T-helper 1 cell (primary cell): ENCODE measurements at places on chromosomes 2 and 18.

DNA sequence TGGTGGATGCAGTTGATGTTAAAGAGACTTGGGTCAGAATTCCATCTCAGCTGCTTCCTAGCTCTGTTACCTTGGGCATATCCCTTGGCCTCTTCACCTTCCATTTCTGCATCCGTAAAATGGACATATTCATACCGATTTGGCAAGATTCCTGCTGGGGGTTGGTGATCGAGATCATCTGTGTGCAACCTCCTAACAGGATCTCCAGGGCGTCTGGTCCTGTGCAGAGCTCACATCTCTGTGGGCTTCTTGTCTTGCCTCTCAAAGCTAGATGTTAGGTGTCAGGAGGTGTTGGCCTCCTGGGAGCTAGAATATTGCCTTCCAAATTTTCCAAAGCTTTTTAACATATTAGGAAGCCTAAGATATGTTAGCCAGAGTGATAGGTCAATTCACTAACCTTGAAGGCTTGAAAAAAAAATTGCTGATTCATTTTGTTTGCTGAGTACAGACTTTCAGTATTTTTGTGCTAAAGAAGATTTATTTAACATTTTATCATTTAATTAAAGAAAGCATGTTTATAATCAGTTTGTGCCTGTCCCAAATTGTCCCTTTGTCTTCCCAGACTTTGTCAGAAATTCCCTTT is 69.7 kb upstream of the ZNF516 start:
- DNase-seq = no peak

DNA sequence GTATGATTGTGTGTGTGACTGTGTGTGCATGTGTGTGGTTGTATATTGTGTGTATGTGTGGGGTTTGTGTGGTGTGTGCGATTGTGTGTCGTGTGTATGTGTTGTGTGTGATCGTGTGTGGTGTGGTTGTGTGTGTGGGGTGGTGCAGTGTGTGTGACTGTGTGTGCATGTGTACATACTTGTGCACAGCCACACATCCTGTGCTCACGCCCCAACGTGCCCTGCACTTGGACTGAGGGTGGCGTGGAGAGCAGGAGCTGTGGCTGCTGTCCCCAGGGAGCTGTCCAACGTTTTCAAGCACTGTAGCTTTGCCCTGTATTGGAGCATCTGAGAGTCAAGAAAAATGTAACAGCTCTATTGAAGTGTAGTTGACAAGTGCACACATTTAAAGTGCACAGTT is 243.2 kb upstream of the HDAC4 start:
- peak; percentile 36 for DNase-seq

GRCh38 chr2:120670771-120671480 is 64.7 kb upstream of the GLI2 start:
- no peak for DNase-seq

- no peak for DNase-seq
Observed at GRCh38 chr2:197085665-197086064, 159.2 kb upstream of the PGAP1 start.

GRCh38 chr2:64866797-64867196 is 122.4 kb upstream of the SLC1A4 start:
- no peak for DNase-seq

DNA sequence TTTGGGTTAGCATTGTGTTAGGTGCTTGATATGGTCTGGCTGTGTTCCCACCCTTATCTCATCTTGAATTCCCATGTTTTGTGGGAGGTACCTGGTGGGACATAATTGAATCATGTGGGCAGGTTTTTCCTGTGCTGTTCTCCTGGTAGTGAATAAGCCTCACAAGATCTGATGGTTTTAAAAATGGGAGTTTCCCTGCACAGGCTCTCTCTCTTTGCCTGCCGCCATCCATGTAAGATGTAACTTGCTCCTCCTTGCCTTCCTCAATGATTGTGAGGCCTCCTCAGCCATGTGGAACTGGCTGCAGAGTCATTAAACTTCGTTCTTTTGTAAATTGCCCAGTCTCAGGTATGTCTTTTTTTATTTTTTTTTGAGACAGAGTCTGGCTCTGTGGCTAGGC is 2.8 kb downstream of the MSH2 start:
- DNase-seq = no peak

GRCh38 chr2:171323971-171324528 is 109.7 kb downstream of the METTL8 start:
- DNase-seq = no peak

- no peak for DNase-seq
Observed at GRCh38 chr2:235238537-235238936, 255.3 kb upstream of the AGAP1 start.

GRCh38 chr18:5419030-5419429 is 123.5 kb upstream of the ZBTB14 start:
- no peak for DNase-seq

- no peak for DNase-seq
Observed at GRCh38 chr18:61985681-61986080, 92.9 kb upstream of the RNF152 start.

DNA sequence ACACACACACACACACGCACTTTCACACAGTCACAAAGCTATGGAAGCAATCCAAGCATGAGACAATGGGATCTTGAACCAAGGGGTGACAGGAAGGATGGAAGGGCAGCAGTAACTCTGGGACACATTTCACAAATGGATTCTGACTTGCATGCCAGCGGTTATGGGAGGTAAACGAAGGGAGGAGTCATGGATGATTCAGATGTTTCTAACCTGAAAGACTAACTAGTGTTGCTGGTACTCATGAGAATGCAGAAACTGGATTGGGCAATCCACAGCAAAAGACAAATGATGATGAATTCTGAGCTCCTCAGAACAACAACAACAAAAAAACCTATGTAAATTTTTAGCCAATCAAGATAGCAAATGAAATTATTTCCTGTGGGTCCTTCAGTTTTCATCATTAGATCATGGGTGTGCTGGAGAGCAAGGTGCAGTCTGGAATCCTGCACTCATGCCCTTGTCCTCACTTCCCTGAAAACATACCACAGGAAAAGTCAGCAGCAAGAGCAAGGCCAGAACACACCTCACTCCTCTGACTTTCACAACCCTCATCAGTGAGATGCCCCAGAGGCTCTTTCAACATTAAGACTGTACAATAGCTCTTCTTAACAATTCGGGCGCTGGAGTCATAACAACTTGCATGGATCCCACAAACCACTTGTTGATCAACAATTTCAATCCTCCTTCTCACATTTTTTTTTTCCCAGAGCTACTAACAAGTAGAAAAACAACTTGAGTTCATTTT is 32.6 kb downstream of the ABCA12 start:
- no peak for DNase-seq

DNA sequence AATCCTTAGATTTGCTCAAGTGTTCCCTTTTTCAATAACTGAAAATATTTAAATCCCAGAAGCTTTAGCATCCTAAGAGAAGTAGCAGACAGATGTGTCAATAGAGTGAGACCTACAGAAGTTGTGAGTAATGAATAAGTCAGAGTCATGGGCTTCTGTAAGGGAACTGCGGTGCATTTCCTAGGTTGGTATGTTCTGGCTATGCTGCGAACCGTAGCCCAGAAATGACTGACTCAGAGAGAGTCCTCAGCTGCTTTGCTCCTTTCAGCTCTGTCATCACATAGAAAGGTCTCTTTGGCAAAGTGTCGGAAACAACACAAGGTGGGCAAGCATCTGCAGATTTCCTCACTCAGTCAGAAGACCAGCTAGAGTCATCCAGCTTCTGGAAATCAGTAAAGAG is 297.1 kb downstream of the ARHGAP15 start:
- DNase-seq = no peak

DNA sequence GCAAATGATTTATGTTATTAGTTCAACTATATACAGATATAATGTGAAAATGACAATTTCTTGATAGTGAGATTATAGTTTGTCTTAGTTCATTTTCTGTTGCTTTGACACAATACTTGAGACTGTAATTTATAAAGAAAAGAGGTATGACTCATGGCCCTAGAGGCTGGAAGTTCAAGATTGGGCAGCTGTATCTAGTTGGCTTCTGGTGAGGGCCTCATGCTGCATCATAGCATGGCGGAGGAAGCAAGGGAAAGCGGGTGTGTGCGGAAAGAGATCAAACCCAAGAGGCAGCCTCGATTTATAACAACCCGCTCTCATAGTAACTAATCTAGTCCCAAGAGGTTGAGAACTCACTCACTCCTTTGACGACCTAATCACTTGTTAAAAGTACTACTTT is 11.4 kb downstream of the PLEKHA3 start:
- no peak for DNase-seq

- DNase-seq = no peak
Observed at GRCh38 chr18:47118981-47119380, 31.3 kb downstream of the HDHD2 start.

DNA sequence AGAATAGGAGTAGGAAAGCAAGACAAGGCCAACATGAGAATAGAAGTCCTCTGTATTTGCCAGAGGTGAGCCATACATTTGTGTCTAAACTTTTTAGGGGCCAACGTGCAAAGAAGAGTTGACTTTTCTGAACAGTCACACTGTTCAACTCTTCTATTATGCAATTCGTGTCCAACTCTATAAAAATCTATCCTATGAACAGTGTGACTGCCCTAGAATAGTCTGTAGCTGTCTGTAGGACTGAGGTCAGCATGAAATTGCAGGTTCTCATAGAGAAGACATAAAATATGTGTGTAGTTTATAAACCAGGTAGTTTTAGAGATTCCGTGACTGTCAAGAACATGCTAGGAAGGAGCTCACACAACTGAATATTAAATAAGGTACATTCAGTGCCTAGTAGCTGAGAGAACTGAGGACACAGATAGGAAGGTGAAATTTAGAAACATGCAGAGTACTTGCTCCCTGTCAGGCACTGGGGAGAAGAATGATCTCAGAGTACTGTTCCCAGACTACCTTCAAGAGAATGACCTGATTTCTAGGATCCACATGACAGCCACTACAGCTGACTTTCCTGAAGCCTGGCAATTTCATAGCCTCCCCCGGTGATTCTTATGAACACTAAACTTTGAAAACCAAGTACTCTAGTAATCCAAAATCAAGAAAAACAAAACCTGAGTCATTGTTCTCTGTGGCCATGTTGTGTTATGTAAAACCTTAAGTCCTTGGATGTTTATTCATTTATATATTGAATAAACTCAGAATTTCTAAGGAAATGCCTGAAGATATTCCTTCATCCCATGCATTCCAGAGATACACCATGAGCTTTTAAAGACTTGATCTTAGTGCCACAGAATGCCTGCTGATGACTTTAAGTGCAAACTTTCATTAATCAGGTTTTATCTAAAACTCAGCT is 201.5 kb upstream of the BOD1L2 start:
- DNase-seq = no peak

- DNase-seq = no peak
Observed at GRCh38 chr2:238502956-238503791, 76.4 kb downstream of the ASB1 start.

DNA sequence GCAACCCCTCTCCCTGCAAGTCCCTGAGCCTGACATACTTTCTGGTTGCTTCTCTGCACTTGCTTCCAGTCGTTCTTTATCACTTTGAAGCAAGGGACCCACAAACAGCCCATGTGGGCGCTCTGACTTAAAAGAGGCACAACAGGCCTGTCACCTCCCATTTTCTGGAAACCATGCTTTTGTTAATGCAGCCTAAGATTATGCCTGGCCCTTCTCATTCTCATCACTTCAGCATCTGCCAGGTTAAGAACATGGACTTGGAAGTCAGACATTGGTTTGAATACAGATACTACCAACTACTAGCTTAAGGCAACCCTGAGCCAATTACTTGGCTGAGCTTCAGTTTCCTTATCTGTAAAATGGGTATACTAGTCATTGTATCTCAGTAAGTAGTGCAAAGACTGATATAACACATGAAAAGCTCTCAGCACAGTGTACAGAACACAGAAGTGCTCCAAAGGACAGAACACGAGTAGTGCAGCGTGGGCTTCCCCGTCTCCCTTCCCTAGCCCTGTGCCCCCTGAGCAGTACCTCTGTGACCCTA is 141.4 kb downstream of the TNS1 start:
- DNase-seq = no peak
